Non-pigmented ciliary epithelial cell (primary cell): ENCODE measurements at places on chromosomes 7 and 10.

GRCh38 chr7:47394751-47395252, 187.1 kb downstream of the TNS3 start:
- DNase-seq = no peak

DNA sequence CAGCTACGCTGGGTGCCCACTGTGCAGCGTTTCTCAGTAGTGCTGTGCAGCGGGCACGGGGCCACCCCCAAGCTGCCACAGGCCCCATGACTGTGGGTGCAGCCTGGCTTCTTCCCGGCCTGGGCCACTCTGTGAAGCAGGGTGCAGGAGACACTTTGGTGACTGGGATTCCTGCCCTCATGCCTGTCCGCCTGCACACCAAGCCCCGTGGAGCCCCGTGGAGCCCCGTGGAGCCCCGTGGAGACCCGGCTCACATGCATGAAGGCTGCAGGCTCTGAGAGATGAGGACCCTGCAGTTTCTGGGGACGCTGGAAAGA, 3.9 kb upstream of the SHH start:
- no peak for DNase-seq

DNA sequence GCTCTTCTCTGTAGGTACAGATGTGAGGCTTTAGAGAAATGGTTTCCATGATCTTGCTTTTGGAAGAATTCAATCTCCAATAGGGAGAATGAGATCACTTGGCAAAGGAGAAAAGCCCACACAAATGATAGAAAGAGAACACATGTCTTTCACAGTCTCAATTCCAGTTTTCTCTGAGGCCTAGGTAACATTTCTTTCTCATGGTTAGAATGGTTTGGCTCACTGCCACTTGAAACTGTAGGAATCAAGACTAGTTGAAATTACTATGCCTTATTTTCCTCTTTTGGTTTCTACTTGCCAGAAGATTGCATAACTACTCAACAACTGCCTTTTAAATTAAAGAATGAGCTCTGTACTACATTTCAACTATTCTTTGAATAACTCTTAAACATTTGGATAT, 276.5 kb upstream of the TEX47 start:
- DNase-seq = no peak

DNA sequence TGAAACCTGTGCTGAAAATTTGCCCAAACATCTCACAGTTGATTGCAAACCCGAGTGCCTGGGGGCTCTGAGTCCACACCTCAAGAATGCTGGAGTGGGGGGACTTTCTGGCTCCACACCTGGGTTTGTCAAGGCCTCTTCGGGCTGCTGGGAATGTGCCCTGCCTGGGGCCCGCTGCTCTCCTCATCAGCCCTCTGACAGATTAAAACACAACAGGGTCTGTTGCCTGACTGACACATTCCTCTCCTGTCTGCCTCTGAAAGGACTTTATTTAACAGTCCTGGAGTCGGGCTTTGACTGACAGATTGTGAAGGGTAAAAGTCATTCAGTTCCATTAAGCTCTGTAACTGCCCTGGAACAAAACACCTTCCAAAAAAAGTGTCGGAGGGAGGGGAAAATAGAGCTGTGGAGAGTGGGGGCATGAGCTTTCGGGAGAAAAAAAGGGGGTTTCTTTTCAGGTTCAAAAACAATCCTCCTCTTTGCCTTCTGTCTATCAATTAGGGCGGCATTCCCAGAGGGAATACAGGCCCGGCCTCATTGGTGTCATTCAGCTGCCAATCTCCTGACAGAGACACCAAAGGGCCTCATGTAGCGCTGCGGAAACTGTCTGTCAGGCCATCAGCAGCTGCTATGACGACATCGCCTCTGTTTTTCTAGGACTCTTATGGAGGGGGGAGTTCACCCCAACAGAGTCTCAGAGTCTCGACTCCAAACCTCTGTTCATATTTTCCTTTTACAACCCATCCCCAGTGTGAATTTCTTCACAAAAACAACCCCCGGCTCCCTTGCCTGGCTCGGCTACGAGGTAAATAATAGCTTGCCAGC, 398.8 kb upstream of the NFE2L3 start:
- DNase-seq = no peak

DNA sequence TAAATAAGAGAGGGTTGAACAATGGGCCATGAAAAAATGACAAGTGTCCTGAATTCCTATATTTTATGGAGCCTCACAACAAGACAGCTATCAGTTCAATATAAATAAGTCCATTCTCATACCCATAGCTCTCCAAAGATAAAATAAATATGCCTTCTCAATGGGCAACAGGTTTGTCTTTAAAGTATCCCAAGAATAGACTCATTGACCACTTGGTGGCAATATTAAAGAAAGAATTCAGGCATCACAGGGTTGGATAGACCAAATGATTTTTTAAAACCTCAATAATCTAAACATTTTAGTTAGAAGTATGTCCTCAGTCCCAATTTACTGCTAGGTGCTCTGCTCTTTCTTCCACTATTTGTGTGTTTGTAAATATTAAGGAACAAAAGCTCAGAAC, 165.1 kb upstream of the WNT16 start:
- DNase-seq = no peak

- no peak for DNase-seq
Measured at GRCh38 chr7:31970501-31970900, 99.7 kb downstream of the PDE1C start.

- peak; percentile 63 for DNase-seq
Measured at GRCh38 chr10:71260622-71261325, 48.4 kb downstream of the UNC5B start.
